C1 segment of cervical spinal cord (tissue), 14 donors: ENCODE measurements at places on chromosomes 7 and 10.

GRCh38 chr7:2968616-2969397, 74.9 kb downstream of the CARD11 start:
- DNase-seq: no peak

DNA sequence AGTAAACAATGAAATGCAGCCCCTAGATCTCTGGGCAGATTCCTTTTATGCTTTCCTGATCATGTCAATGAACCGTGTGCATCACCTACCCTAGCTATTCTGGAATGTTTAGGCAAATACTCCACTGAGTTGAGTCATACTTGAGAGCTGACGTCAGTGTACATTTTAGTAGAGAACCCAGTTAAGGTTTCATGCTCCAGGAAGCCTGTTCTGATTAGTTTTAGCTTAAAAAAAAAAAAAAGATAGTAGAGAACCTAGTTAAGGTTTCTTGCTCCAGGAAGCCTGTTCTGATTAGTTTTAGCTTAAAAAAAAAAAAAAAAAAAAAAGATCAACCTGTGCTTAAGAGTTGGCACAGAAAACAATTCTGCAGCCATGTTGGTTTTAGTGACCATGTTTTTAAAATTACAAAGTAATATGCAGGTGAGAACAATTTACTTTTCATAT, 3.7 kb upstream of the MCU start:
- no peak for DNase-seq

DNA sequence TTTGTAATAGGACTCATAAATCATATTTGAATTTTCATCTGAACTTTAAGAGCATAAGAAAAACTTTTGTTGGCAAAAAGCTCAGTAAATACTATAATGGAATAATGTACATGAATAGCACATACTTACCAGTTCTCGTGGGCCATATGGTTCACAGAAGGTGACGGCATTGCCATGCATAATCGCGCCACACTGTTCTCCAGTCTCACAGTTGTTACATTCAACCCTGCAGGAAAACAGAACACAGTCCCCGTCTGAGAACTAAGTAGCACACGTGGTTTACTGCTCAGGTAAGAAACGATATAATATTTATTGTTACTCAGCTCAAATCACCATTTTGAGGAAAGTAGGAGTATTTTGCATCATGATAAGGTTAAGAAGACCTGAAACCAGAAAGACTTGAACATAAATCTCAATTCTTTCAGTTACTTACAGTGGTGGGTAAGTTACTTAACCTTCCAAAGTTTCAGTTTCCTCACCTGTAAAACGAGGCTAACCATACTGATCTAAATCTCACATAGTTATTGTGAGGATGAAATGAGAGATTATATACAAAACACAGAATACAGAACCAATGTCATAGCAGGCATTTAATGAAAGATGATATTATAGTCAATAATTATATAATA, 261.4 kb downstream of the RELN start:
- DNase-seq: no peak

DNA sequence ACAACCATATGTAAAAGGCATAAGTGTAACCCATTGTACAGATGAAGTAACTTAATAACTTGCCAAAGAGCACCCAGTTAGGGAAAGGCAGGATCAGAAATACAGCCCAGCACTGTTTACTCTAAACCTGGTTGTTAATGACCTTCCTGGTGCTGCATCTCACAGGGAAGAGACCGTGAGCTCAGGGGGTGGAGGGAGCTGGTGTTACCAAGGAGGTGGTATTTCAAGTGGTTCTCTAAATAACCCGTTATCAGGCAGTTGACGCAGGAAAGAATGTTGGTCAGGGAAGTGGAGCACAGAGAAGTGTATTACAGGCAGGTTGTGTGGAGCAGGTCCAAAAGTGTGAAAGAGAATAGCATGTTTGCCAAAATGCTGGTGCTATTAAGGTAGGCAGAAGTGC, 4.4 kb upstream of the ST7 start:
- DNase-seq: no peak

GRCh38 chr10:22427101-22427500, 81.8 kb downstream of the SPAG6 start:
- DNase-seq: no peak

GRCh38 chr10:33208166-33208565, 126.3 kb downstream of the NRP1 start:
- no peak for DNase-seq

GRCh38 chr7:149053885-149054284, 25.6 kb upstream of the PDIA4 start:
- DNase-seq: no peak

DNA sequence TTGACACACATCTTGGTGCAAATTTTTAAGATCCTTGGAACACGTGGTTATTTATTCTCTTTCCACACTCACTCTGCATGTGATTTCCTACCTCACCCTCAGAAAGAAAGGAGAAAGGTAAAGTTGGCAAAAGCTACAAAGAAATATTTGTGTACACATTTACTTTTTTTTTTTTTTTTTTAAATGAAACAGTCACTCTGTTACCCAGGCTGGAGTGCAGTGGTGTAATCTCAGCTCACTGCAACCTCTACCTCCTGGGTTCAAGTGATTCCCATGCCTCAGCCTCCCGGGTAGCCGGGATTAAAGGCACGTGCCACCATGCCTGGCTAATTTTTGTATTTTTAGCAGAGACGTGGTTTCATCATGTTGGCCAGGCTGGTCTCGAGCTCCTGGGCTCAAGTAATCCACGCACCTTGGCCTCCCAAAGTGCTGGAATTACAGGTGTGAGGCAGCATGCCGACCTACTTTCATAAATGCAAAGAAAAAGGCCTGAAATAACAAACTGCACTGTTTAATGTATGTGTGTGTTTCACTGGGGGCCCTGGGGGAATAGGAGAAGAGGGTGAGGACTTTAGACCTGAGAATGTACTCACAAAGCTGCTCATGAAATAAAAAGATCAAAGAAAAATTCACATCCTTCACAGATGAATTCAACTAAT, 71.6 kb upstream of the GRID1 start:
- DNase-seq: no peak

DNA sequence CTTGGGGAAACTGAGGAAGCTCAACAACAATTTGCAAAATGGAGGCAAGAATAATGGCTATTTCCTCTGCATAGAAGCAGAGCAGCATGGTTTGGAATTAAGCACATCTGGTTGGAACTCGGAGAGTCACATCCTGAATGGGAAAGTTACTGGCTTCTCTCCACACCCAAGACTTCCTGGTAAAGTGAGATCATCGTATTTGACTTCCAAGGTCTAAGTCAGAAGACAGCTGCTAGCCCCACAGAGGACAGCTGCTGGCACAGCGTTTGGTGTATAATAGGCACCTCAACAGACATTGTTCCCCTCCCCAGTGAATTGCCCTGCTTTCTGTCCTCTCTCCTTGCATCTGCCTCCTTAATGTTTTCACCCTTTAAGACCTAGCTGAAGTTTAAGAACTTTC, 37.0 kb upstream of the NRF1 start:
- DNase-seq: no peak

DNA sequence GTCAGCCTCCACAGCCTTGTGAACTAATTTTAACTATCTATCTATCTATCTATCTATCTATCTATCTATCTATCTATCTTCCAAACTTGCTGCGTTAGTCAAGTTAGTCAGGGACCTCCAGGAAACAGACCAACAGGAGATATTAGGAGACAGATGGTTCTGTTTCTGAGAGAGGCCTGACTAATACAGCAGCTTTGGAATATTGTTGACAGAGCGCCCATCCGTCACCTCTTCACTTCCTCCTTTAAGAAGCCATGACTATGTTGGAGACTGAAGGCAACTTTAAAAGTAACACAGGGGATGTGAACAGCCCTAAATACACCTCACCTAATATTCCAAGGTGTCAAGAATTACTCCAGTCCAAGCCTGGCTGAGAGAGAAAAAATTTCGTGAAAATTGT, 280.9 kb upstream of the IGFBP3 start:
- DNase-seq: no peak

DNA sequence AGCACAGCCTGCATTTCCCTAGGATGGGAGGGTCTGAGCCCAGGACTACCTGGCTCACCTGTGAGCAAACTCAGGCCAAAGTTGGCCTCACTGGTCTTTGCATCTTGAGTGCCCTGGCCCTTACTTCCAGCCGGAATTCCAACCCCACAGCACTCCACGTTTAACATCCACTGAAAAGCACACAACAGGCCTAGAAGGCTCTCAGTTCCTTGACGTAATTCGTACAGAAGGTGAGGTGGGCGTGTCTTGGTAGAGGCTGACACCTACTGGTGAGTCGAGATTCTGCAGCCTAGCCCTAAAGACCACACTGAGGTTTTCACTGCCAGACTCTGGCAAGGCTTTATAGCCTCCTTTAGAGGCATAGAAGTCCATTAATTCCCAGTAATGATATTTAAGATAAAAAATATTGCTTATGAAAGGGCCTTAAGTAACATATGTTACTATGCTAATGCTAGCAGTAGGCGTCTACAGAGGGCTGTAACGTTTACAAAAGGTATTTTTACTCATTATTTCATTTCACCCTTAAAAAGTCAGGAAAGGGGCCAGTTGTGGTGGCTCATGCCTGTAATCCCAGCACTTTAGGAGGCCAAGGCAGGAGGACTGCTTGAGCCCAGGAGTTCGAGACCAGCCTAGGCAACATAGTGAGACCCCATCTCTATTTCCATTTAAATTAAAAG, 95.8 kb downstream of the HIP1 start:
- DNase-seq: no peak

DNA sequence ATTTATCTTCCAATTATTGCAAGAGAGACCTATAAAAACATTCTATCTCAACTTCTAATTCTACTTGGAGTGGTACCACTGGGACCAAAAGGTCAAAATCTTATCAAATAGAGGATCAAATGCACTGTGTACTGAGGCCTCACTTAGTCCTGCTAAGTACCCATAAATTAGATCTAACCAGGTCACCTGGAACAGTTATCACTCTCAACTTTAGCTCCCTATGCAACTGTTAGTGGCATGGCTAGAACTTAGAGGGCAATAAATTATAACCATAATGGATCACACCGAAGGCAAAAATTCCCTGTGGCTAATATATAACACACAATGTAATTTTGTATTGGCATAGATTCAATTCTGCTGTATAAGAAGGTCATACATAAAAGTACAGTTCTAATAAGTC, 428.9 kb downstream of the PCDH15 start:
- DNase-seq: no peak

- no peak for DNase-seq
Observed at GRCh38 chr7:107725138-107725740, 18.7 kb upstream of the CBLL1 start.

DNA sequence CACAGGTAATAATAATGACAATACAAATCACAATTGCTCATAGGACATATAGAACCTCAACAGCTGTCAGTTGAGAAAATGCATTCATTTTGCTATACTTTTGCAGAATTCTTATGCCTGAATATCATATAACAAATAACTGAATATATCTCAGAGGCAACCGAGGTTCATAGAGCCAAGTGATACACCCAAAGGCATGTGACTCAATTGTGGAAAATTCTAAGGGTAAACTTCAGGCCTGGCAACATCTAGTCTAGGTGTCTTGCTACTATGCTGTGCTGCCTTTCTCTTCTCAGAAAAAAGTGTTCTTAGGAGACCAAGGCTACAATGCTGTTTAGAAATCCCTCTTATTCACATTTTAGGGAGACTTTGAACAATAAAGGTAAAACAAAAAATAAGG, 270.7 kb downstream of the BAMBI start:
- no peak for DNase-seq

DNA sequence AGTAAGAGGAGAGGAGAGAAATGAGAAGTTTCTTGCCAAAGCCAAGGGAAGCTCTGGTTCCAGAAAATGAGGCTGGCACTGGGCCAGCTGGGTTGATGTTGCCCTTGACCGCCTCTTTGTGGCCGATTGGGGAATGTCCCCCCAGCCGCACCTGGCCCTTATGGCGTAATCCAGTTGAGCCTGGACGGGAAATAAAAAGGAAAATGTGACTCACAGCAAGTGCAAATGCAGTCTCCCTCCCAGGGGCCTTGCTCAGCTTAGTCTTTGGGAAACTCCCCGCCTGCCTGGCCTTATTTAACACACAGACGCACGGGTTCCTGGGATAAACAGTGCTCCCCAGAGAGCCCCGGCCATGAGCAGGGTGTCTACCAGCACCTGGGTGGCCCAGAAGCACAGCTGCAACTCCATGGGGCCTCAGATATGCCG, 174.8 kb downstream of the KIAA1217 start:
- peak; percentile 36 for DNase-seq

GRCh38 chr10:131653554-131654470, 247.0 kb upstream of the PPP2R2D start:
- no peak for DNase-seq

DNA sequence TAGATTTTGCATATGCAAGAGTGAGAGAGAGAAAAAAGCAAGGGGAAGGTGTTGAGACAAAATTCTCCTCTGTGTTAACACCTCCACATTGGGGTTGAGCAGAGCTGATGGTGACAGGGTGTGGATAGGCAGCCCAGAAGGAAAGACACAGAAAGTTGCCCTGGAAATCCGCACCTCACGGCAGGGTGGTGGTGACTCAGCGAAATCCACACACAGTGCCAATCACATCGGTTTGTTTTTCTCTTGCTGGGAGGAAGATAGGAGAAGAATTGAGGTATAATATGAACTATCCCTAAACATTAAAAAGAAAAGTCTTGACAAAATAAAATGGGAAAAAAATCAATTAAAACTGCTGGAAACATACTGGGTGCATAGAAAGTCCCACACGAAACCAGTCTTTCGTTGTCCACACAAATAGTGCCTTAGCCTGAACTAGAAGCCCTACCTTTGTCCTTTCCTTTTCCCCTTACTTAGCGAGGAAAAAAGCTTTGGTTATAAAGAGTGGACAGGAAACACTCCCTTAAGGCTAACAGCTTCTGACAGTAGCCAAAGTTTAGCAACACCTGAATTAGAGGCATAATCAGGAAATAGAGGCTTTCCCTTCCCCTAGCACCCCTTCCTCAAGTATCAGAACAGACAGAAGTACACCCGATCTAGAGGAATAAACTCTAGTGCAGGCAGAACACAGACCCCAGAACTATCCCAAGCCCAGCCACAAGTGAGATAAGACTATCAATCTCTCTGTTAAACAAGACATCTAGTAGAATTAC, 39.2 kb upstream of the DNAJC1 start:
- no peak for DNase-seq

GRCh38 chr7:74376256-74377036, 77.3 kb upstream of the GTF2IRD1 start:
- no peak for DNase-seq

- DNase-seq: no peak
Observed at GRCh38 chr10:131315344-131315743, 3.8 kb upstream of the TCERG1L start.

DNA sequence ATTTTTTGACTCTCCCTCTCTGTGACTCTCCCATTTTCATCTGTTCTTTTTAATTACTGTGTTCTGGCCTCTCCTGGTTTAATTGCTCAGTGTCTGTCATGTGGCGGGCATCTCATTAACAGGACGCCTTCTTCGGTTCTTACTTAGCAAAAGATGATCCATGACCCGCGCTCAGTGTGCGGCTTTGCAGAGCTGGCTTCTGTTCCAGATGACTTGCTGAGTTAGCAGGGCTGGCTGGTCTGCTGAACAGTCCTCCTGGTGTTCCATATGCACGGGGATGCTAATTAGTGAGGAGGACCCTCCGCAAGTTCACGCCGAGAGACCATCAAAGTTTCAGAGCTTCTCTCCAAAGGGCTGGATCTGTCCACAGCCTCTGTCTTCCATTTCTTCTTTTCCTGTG, 258.6 kb upstream of the MKI67 start:
- DNase-seq: no peak
